ENCODE measurements at places on chromosomes 7 and 10.

DNA sequence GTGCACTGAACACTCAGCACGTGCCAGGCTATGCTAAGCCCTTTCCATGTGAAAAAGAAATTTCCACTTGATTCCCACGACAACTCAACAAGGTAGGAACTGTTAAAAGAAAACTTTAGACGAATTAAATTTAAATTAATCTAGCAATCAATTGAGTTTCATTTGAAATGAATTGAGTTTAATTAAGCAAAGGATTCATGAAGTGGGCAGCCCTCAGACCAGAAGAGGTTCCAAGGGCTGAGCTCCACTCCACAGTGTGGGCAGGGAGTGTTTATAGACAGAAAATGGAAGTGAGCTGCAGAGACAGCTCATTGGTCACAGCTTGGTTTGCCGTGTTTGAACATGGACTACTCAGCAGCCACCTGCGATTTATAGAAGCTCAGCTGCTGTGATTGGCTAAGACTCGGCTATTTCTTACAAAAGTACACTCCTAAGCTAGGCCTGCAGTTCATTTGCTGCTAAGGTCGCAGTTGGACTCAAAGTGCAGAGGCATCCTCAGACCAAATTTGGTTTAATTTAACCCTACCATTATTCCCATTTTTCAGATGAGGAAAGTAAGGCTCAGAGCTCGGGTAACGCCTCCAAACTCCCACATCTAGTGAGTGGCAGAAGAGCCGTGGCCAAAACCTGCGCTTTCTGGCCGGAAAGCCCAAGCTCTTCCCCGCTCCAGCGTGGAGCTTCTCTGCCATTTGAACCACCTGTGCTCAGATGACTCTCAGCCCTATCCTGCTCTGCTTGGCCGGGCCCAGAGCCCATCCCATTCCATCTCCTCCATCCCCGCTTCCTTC lies 24.9 kb downstream of the CALML3 start:
- DNase-seq, result no peak

DNA sequence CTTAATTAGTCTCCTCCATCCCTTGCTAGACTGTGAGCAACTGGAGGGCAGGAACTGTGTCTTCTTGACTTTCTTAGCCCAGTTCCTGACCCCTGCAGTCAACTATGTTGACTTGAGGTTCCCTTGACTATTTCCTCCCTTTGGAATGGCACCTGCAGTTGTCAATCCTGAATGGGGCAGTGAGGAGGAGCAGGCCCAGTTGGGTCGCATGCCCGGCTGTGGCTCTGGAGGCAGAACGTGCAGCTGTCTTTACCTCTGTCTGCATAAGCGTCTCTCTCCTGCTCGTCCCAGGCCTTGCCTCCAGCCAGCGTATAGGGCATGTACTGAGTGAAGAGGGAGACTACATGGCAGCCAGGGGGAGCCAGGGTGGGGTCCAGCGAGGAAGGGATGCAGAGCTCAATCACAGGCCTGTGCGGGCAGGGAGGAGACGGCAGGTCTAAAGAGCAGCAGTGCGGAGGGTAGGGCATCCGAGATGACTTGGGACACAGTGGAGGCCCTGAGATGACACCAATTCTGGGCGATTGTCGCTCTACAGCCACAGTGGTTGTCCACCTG lies 26.8 kb downstream of the PYROXD2 start:
- DNase-seq, result no peak

DNA sequence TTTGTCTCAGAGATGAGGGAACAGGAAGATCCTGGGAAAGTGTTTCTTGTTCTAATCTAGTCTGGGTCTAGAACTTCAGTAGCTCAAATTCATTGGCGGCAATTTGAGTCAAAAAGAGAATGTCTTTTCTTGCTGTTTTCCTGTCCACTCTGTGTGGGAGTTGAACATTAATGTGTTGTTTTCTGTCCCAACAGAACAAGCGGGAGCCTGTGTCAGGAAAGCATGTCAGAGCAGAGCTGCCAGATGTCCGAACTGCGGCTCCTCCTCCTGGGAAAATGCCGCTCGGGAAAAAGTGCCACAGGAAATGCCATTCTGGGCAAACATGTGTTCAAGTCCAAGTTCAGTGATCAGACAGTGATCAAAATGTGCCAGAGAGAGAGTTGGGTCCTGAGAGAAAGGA lies 16.0 kb downstream of the GIMAP8 start:
- DNase-seq, result no peak

DNA sequence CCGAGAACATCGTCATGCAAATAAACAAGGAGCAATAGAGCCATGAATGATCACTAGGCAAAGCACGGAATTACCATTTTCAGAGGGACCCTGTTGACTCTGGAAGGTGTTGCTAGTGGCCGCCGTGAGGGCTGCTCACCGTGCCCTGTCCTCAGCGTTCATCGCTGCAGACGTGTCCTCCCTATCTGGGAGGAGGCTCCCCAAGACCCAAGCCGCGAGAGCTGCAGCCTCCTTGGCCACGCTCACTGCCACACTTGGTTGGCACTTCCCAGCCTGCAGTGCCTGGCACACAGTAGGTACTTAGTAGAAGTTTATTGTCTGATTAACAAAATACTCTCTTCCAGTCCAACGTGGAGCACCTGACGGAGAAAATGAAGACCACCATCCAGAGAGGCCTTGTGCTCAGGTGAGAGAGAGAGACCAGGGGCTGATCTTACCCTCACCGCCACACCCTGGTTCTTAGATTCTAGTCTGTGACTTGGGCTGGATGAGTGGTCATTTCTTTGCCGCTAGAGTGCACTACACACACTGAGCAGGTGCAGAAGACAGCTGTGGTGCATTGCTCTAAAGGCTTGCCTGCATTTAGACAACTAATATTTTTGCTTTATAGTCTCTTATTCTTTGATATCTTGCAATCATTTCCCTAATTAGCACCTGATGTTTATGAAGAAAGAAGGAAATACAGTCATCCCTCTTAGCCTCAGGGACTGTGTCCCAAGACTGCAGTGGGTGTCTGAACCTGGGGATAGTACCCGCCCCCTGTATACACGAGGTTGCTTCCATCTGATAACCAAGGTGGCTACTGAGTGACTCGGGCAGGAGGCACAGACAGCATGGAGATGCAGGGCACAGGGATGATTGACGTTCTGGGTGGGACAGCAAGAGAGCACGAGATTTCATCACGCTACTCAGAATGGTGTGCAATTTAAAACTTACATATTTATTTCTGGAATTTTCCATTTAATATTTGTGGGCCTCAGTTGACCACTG lies 40.3 kb downstream of the PITRM1 start:
- DNase-seq, result no peak

- no peak for DNase-seq
Measured at GRCh38 chr10:47145290-47145934, 154.6 kb upstream of the GDF10 start.

- no peak for DNase-seq
Measured at GRCh38 chr10:102523250-102524029, 19.7 kb downstream of the SUFU start.

DNA sequence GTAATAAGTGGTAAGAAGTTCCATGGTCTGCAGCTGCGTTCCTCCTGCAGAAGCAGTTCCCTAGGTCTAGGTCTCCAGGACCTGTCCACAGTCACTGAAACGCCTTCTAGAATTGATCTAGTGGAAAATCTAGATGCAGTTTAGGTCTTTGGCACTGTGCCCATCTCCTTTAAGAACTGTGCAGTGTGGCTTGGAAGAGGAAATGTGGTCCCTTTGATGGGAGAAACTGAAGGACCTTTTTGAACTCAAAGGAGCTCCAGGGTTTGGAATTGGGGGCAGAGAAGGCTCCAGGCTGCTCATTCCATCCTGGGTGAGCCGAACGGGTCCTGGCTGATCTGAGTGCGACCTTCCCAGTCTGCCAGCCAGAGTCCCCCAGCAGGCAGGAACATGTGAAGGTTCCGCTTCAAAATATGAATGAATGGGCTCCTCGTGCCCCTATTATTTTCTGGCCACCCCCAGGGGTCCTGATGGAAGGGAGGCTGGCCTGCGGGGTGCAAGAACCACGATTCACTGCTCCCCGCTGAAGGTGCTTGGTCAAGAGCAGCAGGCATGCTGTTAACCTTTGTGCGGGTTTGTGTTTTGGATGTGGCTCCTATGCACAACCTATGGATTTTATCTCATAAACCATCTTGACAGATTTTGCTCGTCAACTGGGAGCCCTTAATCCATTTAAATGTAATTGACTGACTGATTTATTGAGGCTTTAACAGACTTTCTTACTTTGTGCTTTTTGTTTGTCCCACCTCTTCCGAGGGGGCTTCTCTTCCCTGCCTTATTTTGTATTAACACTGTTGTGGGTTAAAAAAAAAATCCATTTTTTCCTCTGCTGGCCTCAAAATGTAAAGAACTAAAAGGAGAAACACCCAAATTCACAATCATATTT lies 36.7 kb downstream of the ZNF467 start:
- DNase-seq, result no peak
